Urothelium cell line (cell line): ENCODE measurements at places on chromosomes 2 and 18.

DNA sequence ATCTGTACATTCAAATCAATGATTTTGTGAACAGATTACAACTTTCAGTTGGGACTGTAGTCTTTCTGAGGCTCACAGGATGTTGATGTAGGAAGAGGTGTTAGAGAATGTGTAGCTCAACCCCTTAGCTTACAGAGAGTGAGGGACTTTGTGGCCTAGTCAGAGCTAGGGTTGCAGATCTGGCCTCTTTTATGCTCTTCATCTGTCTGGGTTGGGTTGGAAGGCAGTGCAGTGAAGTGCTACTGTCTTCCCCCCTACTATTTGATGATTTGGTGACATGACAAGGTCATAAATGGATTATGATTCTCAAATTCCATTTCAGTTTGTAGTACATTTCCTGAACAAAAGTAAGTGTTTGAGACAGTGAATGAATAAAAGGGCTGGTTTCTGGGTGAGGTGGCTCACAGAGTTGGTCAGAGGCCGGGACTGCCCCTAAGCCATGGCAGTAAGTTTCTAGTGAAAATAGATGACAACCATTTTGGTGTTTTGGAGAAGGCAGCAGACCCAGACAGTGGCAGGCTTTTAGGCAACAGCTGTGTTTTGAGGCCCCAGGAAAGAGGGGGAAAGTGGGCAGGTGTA, 21.6 kb downstream of the MAP4K4 start:
- DNase-seq: no peak

DNA sequence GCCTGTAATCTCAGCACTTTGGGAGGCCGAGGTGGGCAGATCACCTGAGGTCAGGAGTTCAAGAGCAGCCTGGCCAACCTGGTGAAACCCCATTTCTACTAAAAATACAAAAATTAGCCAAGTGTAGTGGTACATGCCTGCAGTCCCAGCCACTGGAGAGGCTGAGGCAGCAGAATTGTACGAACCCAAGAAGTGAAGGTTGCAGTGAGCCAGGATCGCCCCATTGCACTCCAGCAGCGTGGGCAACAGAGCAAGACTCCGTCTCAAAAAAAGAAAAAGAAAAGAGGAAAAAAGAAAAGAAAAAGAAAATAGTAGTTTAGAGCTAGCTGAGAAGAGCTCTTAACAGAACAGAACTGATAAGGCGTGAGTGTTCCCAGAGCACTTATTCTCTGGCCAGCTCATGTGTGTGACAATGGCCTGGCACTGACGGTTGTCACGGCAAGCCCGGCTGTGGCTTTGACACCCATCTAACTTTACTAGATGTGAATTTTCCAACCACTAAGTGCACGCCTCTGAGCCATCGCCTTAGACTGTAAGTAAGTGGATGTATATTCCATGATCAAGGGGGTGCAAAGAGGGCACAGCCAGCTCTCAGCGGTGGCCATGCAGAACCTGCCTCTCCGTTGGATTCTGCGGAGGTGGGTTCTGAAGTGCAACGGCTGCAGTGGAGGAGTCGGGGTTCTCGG, 80.0 kb downstream of the ZNF516 start:
- DNase-seq: no peak

DNA sequence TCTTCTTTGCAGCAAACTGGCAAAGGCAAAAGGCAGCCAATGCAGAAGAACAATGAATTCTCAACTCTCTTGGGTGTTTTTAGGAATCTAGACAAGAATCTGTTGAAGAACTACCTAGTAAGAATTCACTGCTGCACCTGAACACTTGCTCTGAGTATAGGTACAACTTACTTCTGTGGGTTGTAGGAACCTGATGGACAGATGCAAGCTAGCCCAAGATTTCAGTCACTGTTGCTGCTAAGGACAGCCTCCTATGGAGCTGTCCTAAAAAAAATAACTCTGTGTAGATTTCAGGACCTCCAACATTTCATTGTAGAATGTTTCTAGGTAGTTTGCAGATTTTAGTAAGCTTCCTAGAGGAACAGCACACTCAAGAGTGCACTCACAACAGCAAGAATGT, 363.5 kb downstream of the CBLN2 start:
- DNase-seq: no peak

- DNase-seq: peak; percentile 86
Observed at GRCh38 chr2:19711470-19712372, 190.1 kb downstream of the TTC32 start.

DNA sequence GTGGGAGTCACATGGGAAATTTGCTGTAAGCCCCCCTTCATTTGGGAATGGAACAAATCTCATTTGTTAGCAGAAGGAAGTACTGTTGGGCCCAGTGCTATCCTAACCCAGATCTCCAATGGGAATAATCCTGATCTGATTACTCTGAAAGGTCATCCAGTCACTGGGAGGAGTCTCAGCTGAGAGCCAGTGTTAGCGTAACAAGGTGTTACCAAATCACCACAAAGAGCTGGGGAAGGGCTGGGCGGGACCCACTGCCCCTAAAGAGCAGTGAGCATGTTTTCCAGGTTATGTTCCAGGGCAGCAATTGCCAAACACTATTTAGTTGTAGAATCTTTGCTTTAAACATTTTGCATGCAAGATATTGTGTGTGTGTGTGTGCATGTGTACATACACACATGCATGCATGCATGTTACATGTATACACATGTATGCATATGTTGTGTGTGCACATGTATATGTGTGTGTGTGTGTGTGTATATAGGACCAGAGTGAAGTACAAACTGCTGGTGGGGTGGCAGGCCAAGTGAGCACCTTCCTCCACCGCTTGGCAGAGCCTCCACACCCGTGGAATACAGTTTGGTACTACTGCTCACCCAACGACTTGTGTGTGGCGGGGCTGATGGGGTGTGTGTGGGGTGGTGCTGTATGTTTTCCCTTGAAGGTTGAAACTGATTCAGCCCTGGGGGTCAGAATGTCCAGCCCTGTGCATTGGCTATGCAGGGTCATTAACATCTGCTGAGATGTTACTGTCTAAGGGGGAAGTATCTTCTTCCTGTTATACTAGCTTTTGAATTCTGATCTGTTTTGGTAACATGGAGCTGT, 15.2 kb downstream of the INPP5D start:
- DNase-seq: no peak

DNA sequence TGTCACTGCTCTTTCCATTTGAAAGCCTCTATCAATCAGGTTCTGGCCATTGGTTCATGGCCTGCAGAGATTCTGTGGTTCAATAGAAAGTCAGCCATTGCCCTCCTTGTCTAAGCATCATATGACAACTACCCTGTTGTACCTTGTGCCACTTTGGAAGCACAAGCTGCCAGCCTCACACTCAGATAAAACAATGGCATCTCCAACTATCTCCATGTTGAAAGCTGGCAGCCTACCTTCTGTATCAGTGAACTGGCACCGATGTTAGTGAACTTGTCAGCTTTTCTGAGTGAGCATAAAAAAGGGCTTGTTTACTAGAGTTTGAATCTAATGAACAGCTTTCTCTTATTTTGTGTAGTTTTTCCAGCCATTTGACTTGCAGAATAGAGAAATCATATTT, 203.3 kb upstream of the SESTD1 start:
- DNase-seq: no peak

GRCh38 chr2:191615596-191615995, 62.3 kb upstream of the NABP1 start:
- DNase-seq: no peak
